ENCODE measurements at places on chromosomes 7 and 10.

- DNase-seq = no peak
Observed at GRCh38 chr7:55552320-55553023, 19.8 kb downstream of the VOPP1 start.

GRCh38 chr10:84994722-84995121 is 666.3 kb downstream of the CCSER2 start:
- no peak for DNase-seq

- no peak for DNase-seq
Observed at GRCh38 chr7:154425271-154425670, 373.1 kb downstream of the DPP6 start.

DNA sequence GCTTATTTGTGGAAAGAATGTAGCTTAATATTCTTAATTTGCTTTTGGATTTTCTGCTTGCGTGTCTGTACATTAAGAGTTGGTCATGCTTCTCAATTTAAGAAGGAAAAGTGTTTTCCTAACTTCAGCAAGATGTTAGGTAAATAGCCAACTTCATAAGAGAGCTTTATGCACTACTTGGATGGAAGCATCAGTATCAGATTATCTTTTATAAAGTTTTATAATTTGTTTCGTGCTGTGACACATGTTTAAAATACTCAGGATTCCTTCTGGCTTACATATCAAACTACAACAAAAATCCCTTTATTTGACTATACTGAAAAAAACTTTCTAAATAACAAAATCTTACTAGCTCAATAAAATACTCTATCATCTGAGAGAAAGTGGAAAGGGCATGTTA is 34.8 kb upstream of the AGR2 start:
- no peak for DNase-seq

- no peak for DNase-seq
Observed at GRCh38 chr10:132502544-132503300, 34.9 kb upstream of the INPP5A start.

- peak; percentile 83 for DNase-seq
Observed at GRCh38 chr7:29881724-29882123, 75.4 kb downstream of the WIPF3 start.

GRCh38 chr7:97601931-97602457 is 129.9 kb upstream of the TAC1 start:
- DNase-seq = no peak

GRCh38 chr10:34206078-34206934 is 608.8 kb downstream of the PARD3 start:
- no peak for DNase-seq

DNA sequence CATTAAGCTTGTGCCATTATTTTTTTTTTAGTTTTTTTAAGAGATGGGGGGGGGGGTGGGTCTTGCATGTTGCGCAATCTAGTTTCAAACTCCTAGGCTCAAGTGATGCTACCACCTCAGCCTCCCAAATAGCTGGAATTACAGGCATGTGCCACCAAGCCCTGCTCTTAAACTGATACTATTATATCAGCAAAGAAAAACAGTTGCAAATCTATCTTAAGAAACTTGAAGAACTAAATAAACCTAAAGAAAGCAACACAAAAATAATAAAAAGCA is 47.5 kb downstream of the BRAF start:
- no peak for DNase-seq

GRCh38 chr7:101838837-101839483 is 21.5 kb downstream of the CUX1 start:
- no peak for DNase-seq

DNA sequence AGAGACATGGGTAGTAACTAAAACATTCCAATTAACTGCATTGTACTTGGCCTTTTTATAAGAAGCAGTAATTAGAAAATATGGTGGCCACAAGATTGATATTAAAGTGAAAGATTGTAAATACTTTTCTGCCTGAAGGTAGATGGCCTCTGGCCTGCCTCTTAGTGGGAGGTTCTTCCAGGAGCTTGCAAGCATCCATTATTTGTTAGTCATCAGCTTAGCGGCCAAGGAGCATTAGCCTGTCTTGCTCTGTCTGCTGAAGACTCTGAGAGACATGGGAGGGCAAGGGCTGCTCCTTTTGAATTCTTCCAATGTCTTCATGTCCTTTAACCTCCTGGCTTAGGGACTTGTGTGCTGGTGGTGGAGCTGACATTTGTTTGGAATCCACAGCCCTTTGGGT is 80.4 kb downstream of the TCF7L2 start:
- DNase-seq = no peak

- no peak for DNase-seq
Observed at GRCh38 chr7:5375925-5376324, 47.7 kb downstream of the TNRC18 start.

- DNase-seq = peak; percentile 89
Observed at GRCh38 chr7:1418505-1419309, 40.6 kb downstream of the MICALL2 start.

- peak; percentile 66 for DNase-seq
Observed at GRCh38 chr10:123687758-123688157, 21.6 kb downstream of the GPR26 start.

GRCh38 chr7:7709291-7709690 is 9.1 kb downstream of the RPA3 start:
- DNase-seq = peak; percentile 50

Measured in H9 (cell line).